ENCODE measurements at places on chromosomes 2 and 18.
A peak's percentile ranks its signal among the peaks of the same experiment; 100 is the strongest.

- no peak for DNase-seq
Measured at GRCh38 chr18:79874553-79875530, 76.6 kb downstream of the SLC66A2 start.

GRCh38 chr2:146477383-146477782 is 1367.4 kb upstream of the ACVR2A start:
- no peak for DNase-seq

- peak; percentile 89 for DNase-seq
Measured at GRCh38 chr2:98608116-98608961, at the start of the genes COA5 and UNC50. Gene COA5 (minus strand): TSS chr2:98608512. CDS start chr2:98608405, 107 bp downstream. Gene UNC50 (plus strand): TSS chr2:98608589. CDS start chr2:98609760, 1,171 bp downstream.

GRCh38 chr2:197369933-197370320 is 59.3 kb upstream of the ANKRD44 start:
- DNase-seq = peak; percentile 26

All from LoVo (cell line).